ENCODE measurements at places on chromosomes 11 and 22.

- no peaks in the 10 kb centered on the region for H3K36me3 ChIP-seq
- H3K27ac ChIP-seq, result peak within 1 kb of the TSS; percentile 59
- H3K4me1 ChIP-seq, result peaks cover 14% of the 10 kb centered on the region
- peak within 1 kb of the TSS; percentile 44 for H3K4me3 ChIP-seq
- H3K27me3 ChIP-seq, result peaks cover 22% of the 10 kb centered on the region
- DNase-seq, result peak; percentile 47
Measured at GRCh38 chr22:39994566-39995392, at the start of gene FAM83F. Gene FAM83F, plus strand, starts transcription at chr22:39994954. Its CDS starts 89 bp downstream, at chr22:39995043.

GRCh38 chr22:40300884-40301672, 45.2 kb upstream of the ADSL start:
- peaks cover 30% of the 10 kb centered on the region for H3K36me3 ChIP-seq
- peaks cover 8% of the 10 kb centered on the region for H3K4me1 ChIP-seq
- no peak for DNase-seq
- no peaks in the 10 kb centered on the region for H3K27me3 ChIP-seq
- no peak overlapping the region for H3K4me3 ChIP-seq
- no peak overlapping the region for H3K27ac ChIP-seq

GRCh38 chr22:48199667-48200066, 1437.2 kb downstream of the TBC1D22A start:
- no peak overlapping the region for H3K27ac ChIP-seq
- H3K36me3 ChIP-seq, result no peaks in the 10 kb centered on the region
- peaks cover 2% of the 10 kb centered on the region for H3K4me1 ChIP-seq
- H3K4me3 ChIP-seq, result no peak overlapping the region
- no peak for DNase-seq

- no peaks in the 10 kb centered on the region for H3K36me3 ChIP-seq
- no peak for DNase-seq
- H3K4me3 ChIP-seq, result peak overlapping the region; percentile 46
- H3K27ac ChIP-seq, result peak overlapping the region; percentile 65
Measured at GRCh38 chr22:38204784-38205183, 3.0 kb downstream of the MAFF start.

DNA sequence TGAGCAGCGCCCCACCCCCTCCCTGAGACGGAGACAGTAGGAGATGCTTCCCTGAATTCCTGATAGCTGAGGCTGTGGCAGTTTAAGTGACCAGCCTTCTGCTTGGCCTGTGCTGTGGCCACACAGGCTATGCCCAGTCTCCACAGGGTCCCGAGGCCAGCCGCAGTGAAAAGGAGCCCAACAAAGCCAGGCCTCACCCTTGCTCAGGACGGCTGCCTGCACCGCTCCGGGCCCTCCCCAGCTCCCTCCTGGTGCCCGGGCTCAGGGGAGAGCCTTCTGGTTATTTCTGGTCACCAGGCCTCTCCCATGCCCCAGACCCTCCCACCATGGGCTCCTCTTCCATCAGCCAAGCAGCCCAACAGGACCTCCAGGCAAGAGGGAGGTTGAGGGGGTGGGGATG, 28.8 kb downstream of the LRRC10B start:
- no peak for DNase-seq
- H3K27ac ChIP-seq, result no peak overlapping the region
- H3K36me3 ChIP-seq, result no peaks in the 10 kb centered on the region
- no peak overlapping the region for H3K4me3 ChIP-seq
- H3K27me3 ChIP-seq, result peaks cover 23% of the 10 kb centered on the region

- no peaks in the 10 kb centered on the region for H3K27me3 ChIP-seq
- H3K4me1 ChIP-seq, result no peaks in the 10 kb centered on the region
- H3K27ac ChIP-seq, result no peak overlapping the region
- peaks cover 64% of the 10 kb centered on the region for H3K36me3 ChIP-seq
- no peak for DNase-seq
Measured at GRCh38 chr11:9438611-9439010, 22.2 kb upstream of the ZNF143 start.

- H3K4me1 ChIP-seq, result peaks cover 17% of the 10 kb centered on the region
- H3K27me3 ChIP-seq, result no peaks in the 10 kb centered on the region
- peak overlapping the region; percentile 76 for H3K27ac ChIP-seq
- peak overlapping the region; percentile 38 for H3K4me3 ChIP-seq
Measured at GRCh38 chr11:69055598-69056516, 7.1 kb downstream of the TPCN2 start.

DNA sequence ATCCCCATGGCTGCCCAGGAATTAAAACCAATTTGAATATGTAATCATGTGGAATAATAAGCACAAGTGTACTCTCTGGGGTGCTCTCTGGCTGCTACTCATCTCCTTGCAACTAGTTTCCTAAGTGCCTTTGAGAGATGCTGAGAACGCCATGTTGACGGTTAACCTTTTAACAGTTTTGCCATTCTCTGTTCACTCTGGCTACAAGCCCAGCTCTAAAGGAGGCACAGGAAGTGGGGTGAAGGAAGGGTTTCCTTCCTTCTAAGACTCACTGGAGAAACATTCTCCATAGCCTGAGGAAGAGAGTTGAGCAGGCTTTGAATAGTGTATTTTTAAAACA, 122.0 kb upstream of the ZC3H12C start:
- no peak for DNase-seq
- peaks cover 13% of the 10 kb centered on the region for H3K27me3 ChIP-seq
- H3K4me1 ChIP-seq, result peaks cover 42% of the 10 kb centered on the region
- H3K27ac ChIP-seq, result peak overlapping the region; percentile 80

- peaks cover 24% of the 10 kb centered on the region for H3K27me3 ChIP-seq
- H3K4me1 ChIP-seq, result no peaks in the 10 kb centered on the region
- no peak overlapping the region for H3K27ac ChIP-seq
- H3K4me3 ChIP-seq, result no peak overlapping the region
- DNase-seq, result no peak
Measured at GRCh38 chr11:126993599-126993998, 7.0 kb downstream of the KIRREL3 start.

GRCh38 chr11:118084656-118085055, 2.1 kb downstream of the SMIM35 start:
- no peaks in the 10 kb centered on the region for H3K27me3 ChIP-seq
- H3K27ac ChIP-seq, result no peak overlapping the region
- no peak for DNase-seq
- peaks cover 11% of the 10 kb centered on the region for H3K36me3 ChIP-seq

- no peak for DNase-seq
- no peak overlapping the region for H3K4me3 ChIP-seq
- peaks cover 5% of the 10 kb centered on the region for H3K36me3 ChIP-seq
Measured at GRCh38 chr11:72409458-72409857, 24.9 kb downstream of the CLPB start.

DNA sequence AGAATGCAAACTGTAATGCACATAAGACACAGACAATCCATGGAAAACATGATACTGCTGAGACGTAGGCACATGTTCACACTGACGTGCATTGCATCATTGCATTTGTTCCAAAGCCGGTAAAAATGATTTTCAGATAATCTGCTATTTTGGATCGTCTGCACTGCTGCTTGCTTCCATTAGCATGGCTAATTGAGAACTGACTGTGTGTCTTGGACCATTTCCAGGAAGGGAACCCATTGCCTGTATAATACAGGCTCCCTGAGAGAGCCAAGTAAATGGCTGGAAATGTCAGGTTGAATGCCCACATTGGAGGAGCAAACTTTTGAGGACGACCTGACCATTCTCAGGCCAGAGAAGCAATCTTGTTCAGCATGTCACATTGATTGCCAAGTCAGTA, 304.8 kb downstream of the ST3GAL4 start:
- peaks cover 5% of the 10 kb centered on the region for H3K27me3 ChIP-seq
- H3K4me1 ChIP-seq, result no peaks in the 10 kb centered on the region
- no peak for DNase-seq
- no peak overlapping the region for H3K27ac ChIP-seq

DNA sequence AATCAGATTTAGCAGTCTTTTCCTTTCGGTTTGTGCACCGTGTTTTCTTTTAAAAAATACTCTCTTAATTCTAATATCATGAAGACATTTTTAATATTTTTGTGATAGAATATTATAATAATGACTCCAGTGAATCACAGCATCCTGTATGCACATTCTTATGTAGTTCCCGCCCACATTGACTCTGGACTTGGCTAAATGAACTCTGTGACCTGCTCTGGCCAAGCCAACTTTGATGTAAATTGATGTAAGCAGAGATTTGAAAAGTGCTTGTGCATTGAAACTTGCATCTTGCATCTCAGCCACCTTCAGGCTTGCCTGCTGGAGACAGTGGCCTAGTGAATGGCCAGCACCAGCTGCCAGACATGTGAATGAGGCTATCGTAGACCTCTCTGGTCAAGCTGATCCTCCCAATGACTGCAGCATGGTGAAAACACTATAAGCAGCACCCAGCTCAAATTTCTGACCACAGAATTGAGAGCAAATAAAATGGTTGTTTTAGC, 29.2 kb upstream of the PGM2L1 start:
- no peak overlapping the region for H3K4me3 ChIP-seq
- H3K27ac ChIP-seq, result no peak overlapping the region
- H3K4me1 ChIP-seq, result no peaks in the 10 kb centered on the region

DNA sequence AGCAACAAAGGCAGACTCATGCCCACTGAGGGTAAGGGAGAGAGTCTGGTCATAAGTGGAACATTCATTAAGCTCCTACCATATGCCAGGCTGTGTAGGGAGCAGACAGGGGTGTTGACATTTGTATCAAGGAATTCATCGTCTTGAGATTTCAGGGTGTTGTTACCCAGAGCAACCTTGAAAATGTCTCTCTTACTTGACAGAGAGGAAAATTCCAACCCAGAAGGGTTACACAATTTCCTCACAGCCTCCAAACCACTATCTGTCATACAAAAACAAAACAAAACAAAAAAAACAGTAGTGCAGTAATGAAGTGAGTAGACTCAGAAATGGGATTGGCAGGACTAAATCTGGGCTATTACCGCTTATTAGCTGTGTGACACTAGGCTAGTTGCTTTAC, 113.2 kb downstream of the MIAT start:
- no peak overlapping the region for H3K27ac ChIP-seq
- no peak overlapping the region for H3K4me3 ChIP-seq
- DNase-seq, result no peak
- H3K36me3 ChIP-seq, result peaks cover 26% of the 10 kb centered on the region
- no peaks in the 10 kb centered on the region for H3K27me3 ChIP-seq
- H3K4me1 ChIP-seq, result peaks cover 6% of the 10 kb centered on the region

Measured in activated naive CD8-positive, alpha-beta T cell treated with anti-CD3 and anti-CD28 coated beads, Interleukin-2, amount 50 U/mL, for 24 hours (primary cell).